ENCODE measurements at places on chromosomes 13 and 19.

GRCh38 chr13:79128158-79128557 is 277.9 kb downstream of the RBM26 start:
- DNase-seq = no peak

GRCh38 chr19:42528354-42529247 is at the start of gene CEACAM1:
CEACAM1 (minus strand) TSS chr19:42528481; CDS start chr19:42528374, 107 bp downstream.
- DNase-seq = peak; percentile 57

DNA sequence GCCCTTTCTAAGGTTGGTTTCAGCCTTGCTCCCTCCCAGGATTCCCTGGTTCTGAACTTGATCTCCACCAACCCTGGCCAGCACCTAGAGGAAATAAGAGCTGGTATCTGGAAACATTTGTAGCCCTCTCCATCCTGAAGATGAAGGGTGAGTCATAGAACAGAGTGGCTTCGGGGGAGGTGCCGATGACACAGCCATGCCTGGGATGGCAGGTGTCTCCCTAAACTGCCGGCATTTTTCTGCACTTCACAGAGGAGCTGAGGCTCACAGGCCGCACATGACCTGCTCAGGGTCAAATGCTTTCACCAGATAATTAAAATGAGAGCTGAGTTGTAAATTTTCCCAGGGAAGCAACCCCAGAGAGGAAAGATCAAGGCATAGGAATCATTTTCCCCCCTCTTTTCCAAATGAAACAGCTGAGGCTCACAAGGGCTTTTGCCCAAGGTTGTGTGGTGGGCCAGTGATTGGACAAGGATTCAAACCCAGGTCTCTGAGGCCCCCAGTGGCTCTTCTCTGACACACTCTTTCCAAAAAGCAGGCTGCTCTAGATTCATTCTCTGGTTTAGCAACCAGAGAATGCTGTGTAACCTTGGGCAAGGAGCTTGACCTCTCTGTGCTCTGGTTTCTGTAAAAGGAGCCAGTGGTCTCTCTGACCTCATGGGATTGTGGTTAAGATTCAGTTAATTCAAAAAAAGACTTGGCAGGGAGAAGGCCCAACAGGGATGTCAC is 1.2 kb upstream of the SLC25A42 start:
- DNase-seq = peak; percentile 52

- no peak for DNase-seq
These were observed 38.0 kb upstream of the C13orf42 start for GRCh38 chr13:51148952-51149573.

GRCh38 chr13:48411147-48411794 is 1.6 kb downstream of the LPAR6 start:
- no peak for DNase-seq

GRCh38 chr19:30492586-30493270 is 120.5 kb downstream of the ZNF536 start:
- DNase-seq = no peak

- DNase-seq = no peak
These were observed 39.8 kb upstream of the MCF2L start for GRCh38 chr13:112928972-112929782.

DNA sequence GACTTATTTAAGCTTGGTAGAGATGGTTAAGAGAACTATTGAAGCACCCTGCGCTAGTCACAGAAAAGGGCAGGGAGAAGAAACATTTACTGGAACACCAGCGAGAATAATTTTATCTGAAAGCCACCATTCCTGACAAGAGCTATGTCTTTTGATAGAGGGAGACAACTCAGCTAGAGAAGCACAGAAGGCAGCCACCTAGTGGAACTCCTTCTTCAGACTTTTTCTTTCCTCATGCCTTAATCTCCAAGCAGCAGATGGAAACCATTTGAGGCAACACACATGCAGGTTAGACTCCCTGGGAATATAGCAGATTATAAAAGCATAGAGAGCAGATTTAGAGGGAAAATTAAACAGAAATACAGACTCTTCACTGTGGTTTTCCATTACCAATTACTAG is 813.4 kb downstream of the SLITRK6 start:
- DNase-seq = no peak

- peak; percentile 50 for DNase-seq
These were observed 12.1 kb upstream of the ANGPTL8 start for GRCh38 chr19:11227195-11227886.
